ENCODE measurements at places on chromosomes 5 and 9.

- DNase-seq, result no peak
Measured at GRCh38 chr5:142871363-142872193, 101.4 kb downstream of the ARHGAP26 start.

DNA sequence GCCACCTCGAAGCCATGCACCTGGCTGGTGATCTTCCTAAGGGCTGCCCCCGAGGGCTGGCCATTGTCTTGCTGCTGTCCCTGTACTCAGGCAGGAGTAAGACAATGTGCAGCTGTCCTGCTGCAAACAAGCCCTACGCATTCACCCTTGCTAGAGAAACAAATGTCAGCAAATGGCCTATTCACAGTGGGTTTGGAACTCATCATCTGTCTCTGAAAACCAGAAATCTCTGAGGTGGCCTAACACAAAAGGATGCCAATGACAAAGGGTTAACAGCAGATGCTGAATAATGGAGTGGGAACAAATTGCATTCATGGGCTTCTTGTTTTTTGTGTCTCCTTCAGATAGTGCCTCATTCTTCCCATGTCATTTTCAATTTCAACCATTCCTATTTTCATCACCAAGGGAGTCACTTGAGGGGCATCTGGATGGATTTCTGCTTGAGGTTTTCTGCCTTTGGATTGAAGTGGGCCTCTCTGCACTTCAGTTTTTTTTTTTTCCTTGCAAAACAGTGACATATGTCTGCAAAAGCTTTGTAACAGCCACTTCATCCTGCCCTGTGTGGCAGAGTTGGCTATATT, 261.6 kb upstream of the VLDLR start:
- no peak for DNase-seq

- no peak for DNase-seq
Measured at GRCh38 chr9:108815156-108815555, 40.6 kb downstream of the ACTL7B start.

DNA sequence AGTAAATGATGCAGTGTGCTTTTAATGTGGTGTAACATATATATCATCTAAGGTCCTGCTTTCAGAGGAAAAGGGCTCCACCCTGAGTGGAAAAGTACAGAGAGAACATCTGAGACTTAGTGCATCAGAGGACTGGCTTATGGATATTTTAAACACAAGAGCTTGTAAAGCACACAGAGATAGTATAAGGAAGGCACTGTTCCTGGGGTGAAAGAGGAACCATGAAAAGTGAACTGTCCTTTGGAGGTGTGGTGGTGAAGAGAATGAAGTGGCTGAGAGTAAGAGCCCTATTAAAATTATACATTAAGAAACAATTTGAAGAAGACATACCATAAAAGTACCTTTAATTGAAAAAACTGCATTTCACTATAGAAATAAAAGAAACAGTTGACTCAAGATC, 68.9 kb downstream of the CSF2 start:
- DNase-seq, result no peak

DNA sequence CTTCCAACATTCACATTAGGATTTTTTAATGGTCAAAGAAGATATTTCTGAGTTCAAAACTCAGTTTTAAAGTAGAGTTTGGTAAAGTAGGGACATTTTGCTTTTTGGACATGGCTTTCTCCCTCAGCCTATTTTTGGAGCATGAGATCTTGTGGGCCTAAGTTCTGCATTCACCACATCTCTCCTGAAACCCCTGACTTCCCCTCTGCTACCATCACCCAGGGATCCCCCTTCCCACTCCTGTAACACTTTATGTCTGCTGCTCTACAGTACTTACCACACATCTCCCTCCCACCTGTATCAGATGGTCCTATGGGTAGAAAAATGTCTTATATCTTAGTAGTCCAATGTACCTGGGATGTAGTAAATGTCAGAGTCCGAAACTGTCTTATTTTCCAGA, 48.2 kb upstream of the JAK2 start:
- no peak for DNase-seq

DNA sequence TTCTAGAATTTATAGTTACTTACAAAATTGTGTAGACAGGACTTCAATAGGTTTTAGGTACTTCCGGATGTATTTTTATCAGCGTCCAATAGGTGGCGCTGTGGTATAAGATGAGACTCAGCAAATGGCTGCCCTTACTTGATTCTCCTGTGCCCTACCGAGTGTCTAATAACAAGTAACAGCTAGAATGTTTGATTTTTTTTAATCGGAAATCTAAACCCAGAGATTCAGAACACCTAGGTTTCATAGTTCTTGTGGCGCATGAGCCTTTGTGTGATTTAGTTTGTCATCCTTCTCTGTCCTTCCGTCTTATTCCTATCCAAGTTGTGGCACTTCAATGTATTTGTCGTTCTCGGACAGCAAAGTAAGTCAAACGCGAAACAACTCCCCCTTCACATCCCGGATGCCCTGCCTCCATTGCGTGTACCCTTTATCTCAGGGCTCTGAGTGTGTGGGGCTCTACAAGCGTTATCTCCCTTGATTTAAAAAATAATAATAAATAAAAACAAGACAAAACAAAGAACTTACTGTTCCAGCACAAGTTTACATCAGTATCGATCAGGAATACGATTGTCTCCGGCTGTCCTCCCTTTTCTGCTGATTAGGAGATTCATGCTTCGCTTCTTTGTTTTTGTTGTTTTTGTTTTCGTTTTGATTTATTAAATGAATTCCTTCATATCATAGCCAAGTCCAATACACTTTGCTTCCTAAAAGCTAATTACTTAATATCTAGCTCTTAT, 50.7 kb upstream of the SLC30A5 start:
- peak; percentile 56 for DNase-seq

GRCh38 chr5:140224658-140225057, 49.7 kb downstream of the CYSTM1 start:
- no peak for DNase-seq

- DNase-seq, result no peak
Measured at GRCh38 chr9:95992536-95992935, 117.0 kb downstream of the ERCC6L2 start.

DNA sequence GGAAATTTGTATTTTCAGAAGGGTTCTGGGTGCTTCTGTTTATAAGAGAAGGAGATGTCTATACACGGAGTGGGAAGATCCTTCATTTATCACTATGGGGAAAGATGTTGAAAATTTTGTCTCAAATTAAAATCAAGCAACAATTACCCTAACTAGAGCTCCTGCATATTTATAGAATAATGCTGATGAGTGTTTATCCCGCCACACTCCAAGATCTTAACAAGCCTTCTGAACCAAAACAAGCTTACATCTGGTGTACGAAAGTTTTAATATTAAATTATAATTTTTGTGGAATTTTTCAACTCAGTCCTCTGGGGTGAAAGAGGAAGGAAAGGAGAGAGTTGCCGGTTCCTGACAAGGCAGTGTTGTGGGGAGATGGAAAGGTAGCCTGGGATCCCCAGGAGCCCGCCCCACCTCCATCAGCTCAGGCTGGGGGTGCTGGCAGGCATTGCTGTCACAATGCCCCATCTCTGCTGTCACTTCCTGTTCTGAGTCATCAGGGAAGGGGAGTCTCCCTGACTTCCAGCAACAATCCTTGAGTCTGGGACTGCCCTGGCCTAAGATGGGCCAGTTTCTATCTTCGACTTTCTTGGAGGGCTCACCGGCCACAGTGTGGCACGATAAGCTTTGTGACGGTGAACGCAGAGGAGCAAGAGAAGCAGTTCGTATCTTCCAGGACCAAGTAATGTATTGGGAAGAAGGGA, 64.5 kb downstream of the ERAP1 start:
- DNase-seq, result no peak

DNA sequence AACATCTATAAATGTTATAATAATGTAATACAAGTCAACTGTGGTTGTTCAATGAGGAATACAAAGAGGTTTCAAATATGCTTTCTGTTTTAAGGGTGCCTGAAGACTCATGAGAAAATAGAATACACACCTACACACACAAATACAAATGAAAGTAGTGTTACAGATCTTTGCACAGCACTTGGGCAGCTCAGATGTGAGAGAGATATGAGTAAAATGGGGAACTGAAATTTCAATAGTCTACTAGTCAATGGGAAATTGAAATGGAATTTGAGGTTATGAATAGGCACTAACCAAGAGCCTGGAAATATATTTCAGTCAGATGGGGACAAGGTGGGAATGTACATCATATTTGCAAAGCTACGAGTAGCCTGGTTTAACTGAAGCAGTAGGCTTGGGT, 96.6 kb downstream of the ISL1 start:
- no peak for DNase-seq

DNA sequence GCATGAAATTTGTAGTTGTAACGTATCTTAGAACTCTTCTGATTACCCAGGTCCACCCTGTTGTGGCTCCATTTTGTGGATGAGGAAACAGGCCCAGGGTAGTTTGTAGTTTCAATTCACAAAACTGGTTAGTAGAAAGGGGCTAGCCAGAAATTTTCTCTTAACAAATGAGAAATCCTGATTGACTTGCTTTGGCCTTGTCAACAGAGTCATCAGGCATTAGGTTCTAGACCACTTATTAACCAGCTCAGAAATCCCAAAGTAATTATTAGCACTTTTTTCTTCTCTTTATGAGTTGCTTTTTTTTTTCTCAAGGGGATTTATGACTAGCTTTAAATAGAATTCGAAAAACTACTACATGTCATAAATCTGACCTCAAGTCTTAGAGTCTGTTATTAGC, 160.2 kb downstream of the SH3GL2 start:
- no peak for DNase-seq

GRCh38 chr5:111703662-111704061, 53.3 kb downstream of the NREP start:
- DNase-seq, result no peak

GRCh38 chr5:172541773-172542136, 87.4 kb upstream of the SH3PXD2B start:
- DNase-seq, result no peak

GRCh38 chr9:134059188-134059641, 8.6 kb downstream of the BRD3 start:
- no peak for DNase-seq

GRCh38 chr9:109122726-109123621, 3.2 kb upstream of the TMEM245 start:
- DNase-seq, result no peak

DNA sequence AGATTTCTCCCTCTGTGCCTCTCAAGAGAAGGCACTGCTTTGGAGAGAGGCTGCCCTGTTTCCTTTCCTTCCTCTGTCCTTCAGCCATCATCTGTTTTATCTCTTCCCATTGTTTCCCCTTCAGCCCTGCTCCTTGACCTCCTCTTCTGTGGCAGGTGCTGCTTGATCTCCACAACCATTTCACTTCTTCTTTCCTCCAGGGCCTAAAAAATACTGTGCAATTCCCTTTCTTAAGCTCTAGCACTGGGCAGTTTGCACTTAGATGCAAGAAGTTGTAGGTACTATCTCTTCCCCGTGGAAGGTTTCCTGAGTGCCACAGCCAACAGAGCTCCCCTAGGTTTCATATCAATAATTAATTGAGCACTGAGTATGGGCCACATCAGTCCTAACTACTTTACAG, 8.8 kb upstream of the ADRB2 start:
- DNase-seq, result no peak

GRCh38 chr5:1412621-1413020, 32.6 kb downstream of the SLC6A3 start:
- no peak for DNase-seq

- DNase-seq, result no peak
Measured at GRCh38 chr5:150120617-150121447, 34.5 kb upstream of the CSF1R start.

- DNase-seq, result no peak
Measured at GRCh38 chr9:123414936-123415930, 59.2 kb downstream of the CRB2 start.

Measured in activated T-helper 9 cell treated with anti-CD3 and anti-CD28 coated beads, Interleukin-2, amount 50 U/mL, for 16 hours (primary cell).